ENCODE measurements at places on chromosomes 6 and 20.
A peak's percentile ranks its signal among the peaks of the same experiment; 100 is the strongest.

DNA sequence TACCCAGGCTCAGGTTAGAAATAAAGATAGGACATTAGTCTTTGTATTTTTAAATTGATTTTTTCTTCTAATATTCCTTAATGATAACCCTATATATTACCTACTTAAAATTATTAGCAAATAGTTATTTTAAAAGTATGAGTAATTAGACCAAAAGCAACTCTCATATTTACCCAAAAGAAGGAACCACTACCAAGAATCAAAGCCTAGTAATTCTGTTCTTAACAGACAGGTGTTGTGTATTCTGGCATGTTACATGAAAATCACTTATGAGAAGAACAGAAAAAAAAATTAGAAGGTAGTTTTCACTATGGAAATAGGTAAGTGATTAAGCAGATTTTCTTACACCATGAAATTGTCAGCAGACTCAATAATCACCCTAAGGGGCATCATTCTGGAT lies 105.1 kb downstream of the ATG5 start:
- no peak for DNase-seq

DNA sequence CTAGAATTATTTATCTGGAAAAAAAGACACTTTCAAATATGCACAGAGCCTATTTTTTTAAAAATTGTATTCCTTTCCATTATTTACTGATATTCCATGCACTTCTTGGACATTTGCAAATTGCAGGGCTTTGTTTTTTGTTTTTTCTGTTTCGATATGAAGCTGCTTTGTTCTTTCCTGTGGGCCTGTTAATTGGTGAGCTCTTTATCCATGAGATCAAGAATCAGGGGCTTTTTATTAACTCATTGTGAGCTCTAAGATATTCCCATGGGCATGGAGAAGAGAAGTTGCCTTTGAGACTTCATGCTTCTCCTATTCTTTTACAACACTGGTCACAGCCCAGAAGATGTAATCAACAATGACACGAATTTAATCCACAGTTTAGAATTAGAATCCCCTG lies 145.1 kb downstream of the SAMD5 start:
- DNase-seq = no peak

DNA sequence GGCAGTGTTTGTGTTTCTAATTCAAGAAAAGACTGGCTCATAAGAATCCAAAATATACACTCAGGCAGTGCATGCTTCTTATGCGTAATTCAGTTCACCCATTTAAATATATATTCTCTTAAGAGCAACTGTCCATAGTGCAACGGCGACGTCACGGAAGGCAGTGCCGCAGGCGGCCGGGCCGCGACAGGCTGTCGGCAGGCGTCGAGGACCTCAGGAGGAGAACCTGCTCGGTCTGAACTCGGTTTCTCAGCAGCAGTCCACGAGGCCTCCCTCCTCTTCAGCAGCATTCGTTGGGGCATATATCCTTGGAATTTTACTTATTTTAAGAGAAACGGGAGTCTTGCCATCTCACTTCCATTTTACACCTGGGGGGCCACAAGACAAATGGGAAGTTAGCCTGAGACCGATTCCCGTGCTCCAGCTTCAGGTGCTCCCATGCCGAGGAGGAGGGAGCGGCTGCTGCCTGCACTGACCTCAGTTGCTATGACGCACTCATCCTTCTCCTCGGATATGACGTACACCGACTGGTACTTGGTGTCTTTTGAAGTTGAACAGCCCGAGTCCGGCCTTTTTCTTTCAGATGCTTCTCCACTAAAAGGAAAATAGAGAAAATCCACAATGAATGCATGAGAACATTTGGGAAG lies 8.2 kb downstream of the DLL1 start:
- DNase-seq = no peak

GRCh38 chr6:100035873-100036653 lies 42.0 kb upstream of the MCHR2 start:
- DNase-seq = no peak

- DNase-seq = no peak
These were observed 48.3 kb downstream of the OR2B6 start for GRCh38 chr6:28005152-28005890.

- DNase-seq = no peak
These were observed 515.7 kb downstream of the NKAIN2 start for GRCh38 chr6:124319410-124319809.

DNA sequence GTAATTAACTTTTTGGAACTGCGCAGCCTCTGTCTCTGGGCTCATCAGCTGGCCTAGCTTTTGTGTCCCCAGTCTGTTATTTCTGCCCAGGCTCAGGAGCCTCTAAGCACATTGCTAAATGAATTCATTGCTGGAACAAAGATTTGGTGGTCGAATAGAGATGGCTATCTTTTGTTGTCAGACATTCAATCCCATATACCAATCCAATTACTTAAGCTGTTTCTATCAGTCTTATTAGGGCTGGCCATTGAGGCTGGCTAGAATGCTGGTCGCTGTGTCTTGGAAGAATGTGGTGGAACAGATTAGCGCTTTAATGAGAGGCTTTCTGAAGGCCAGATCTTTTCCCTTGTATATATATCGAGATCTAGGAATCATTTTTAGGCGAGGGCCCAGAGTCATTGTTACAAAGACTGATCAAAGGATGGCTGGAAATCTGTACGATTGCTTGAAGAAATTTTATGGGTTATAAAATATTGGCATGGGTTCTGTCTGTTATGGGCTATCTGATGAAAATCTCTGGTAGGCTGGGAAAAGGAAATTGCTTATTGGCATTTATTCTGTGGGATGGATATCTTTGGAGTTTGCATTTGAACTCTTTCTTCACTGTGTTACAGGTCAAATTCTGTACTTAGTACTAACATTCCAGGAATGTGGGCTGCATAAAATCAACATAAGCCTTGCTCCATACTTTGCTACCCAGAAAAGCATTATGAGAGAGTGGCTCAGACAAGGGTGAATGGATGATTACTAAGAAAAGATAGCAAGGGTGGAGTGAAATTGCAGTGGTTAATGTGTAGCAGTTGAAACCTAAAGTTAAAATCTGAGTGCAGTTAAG lies 34.8 kb upstream of the JAG1 start:
- DNase-seq = no peak

GRCh38 chr20:59646487-59646886 lies 42.1 kb downstream of the PHACTR3 start:
- DNase-seq = no peak

GRCh38 chr20:60642541-60642940 lies 609.5 kb upstream of the CDH4 start:
- no peak for DNase-seq

- DNase-seq = no peak
These were observed 113.9 kb downstream of the CRYBG1 start for GRCh38 chr6:106474466-106474865.

GRCh38 chr6:109897561-109898080 lies 80.5 kb upstream of the GPR6 start:
- no peak for DNase-seq

DNA sequence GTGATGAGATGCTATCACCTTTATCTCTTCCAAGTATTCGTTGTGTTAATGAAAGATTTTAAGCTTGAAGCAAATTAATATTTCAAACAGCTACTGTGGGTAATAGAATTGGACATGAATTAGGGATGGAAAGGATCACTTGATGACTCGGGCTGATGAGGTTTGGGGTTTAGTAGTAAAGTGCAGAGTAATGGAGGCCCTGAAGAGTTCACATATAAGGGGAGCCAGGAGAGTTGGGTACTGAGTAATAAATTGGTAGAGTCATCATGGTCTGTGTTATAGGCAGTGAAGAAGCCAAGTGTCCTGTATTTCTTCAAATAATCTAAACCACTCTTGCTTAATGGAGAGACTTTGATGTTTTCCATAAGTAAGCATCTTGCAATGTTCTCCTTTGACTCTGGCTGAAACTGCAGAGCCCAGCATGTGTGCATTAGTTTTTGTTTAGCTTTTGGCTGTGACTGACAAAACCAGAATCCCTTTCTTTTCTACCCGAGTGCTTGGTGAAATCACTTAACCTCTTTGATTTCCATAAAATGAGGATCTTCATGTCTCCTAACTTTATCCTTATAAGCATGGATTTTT lies 57.6 kb downstream of the L3MBTL3 start:
- DNase-seq = no peak

- DNase-seq = no peak
These were observed 106.1 kb upstream of the ADGRF4 start for GRCh38 chr6:47592131-47592840.

DNA sequence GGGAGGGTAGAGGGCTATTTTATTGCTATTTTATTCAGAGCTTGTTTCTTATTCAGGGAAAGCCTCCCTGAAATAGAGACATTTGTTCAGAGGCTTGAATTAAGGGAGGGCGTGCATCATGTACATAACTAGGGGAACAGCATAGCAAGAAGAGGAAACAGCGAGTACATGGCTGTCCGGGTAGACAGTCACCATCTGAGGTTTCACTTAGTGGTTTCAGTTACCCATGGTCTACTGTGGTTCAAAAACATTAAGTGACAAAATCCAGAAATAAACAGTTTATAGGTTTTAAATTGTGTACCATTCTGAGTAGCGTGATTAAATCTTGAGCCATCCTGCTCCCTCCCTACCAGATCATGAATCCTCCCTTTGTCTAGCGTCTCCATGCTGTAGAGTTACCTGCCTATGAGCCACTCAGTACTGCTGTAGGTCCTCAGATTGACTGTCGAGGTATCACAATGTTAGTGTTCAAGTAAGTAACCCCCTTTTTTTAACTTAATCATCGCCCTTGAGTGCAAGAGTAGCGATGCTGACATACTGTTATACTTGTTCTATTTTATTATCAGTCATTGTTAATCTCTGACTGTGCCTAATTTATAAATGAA lies 791.5 kb downstream of the TFAP2A start:
- DNase-seq = no peak

DNA sequence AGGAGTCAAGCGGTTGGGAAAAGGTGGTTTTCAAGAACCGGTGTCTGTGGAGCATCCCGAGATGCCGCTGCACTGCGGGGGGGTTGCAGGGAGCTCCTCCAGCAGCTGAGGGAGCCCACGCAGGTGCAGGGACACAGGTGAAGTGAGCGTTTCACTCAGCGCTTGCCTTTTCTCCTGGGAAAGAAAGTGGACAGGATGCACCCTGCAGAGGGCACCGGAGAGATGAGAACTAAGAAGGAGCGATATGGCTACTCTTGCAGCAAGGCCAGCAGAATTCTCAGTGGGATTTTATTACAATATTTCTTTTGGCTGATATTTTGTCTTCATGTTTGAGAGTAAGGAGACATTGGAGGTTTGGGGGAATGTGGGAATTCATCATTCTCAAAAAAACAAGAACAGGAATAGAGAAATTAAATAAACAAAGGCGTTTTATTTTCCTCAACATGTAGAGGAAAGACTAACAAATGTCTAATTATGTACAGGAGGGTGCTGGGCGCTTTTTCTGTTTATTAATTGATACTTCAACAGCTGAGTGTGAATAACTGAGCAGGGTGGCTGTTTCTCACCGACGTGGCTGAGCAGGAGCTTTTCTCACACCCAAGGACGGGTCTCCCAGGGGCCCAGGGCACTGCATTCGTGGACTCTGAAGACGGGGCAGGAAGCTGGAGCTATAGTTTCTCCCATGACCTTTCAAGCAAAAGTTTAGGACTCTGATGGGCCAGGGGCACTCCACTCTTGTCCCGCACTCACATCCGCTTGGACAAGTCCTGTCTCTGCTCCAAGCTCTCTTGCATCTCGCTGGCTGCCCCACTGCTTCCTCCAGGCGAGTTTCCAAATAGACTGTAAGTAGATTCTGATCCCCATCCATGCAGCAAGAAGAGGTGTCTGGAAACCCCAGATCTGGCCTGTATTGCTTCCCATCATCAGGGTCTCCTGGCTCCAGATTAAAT lies 176.1 kb downstream of the SMOC2 start:
- DNase-seq = no peak

DNA sequence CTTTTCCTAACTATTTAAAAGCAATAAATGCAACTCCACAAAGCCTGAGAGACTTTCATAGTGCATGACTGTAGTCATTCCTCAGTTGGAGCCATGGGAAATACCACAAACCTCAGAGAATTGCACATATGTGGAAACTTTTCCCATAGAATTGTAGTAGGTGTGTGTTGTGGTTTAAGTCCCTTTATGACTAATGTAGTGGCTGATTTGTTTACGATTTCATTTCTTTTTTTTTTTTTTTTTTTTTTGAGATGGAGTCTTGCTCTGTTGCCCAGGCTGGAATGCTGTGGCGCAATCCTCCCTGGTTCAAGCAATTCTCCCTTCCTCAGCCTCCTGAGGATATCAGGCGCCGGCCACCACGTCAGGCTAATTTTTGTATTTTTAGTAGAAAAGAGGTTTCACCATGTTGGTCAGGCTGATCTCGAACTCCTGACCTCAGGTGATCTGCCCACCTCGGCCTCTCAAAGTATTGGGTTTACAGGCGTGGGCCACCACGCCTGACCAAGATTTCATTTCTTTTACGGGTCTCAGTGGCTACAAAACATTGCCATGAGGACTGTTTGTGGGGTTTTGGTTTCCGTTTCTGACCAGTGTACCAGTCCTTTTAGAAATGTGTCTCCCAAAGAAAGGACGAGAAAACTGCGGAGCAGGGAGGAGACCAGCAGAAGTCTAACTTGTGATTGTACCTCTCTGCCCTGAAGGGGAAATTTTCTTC lies 212.1 kb upstream of the MARCKS start:
- DNase-seq = no peak

DNA sequence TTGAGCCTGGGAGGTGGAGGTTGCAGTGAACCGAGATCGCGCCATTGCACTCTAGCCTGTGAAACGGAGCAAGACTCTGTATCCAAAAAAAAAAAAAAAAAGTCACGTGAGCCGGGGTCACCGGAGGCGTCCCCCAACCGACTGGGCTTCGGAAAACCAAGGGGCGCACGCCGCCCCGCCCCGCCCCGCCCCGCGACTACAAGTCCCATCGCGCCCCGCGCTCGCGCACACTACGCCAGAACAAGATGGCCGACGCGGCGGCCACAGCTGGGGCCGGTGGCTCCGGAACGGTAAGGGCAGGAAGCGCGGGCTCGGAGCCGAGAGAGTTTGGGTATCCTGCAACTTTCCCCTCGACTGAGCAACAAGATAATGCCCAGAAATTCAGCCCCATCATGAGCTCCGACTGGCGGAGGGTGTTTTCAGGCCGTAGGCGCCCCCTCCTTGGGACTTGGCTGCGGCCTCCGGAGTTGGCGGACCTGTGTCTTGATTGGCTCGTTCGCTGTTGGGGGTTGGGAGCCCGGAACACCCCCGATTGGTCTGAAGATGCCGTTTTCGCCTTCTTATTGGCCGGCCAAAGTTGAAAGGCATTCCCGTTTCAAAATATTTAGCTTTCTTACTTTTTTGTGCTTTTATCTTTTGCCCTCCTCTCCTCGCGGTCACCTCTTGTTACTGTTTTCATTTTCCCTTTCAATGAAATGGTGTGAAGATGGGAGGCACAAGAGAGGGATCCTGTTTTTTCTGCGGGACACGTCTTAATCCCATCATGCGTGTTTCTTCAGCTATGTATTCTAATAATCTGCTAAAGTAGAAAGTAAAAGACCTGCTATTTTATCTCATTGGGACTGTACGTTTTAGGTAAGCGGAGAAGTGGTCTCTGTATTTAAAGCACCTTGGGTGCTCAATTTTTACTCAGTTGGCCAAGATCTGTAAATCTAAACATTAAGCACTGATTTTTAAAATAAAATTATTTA lies at the start of gene TAF8:
TAF8 (plus strand) TSS at position 228 of the 971 bp plus-strand sequence; CDS start at position 246, 18 bp downstream.
- peak; percentile 87 for DNase-seq

- DNase-seq = no peak
These were observed 215.1 kb downstream of the CBLN4 start for GRCh38 chr20:55790178-55790577.

GRCh38 chr6:14734052-14734415 lies 511.8 kb upstream of the JARID2 start:
- DNase-seq = no peak

- DNase-seq = no peak
These were observed 49.4 kb downstream of the PFDN4 start for GRCh38 chr20:54257071-54257816.

GRCh38 chr6:79702691-79703090 lies 71.6 kb downstream of the SH3BGRL2 start:
- DNase-seq = no peak

GRCh38 chr6:160088784-160089533 lies 32.7 kb upstream of the SLC22A1 start:
- no peak for DNase-seq
